ENCODE measurements at places on chromosomes 2 and 18. TPM values are rescaled to one million over a fixed set of nuclear protein-coding genes. Genes with fewer than 3 reads are reported as not detected.

Gene GATA6
- 12.3 TPM for total RNA-seq

DNA sequence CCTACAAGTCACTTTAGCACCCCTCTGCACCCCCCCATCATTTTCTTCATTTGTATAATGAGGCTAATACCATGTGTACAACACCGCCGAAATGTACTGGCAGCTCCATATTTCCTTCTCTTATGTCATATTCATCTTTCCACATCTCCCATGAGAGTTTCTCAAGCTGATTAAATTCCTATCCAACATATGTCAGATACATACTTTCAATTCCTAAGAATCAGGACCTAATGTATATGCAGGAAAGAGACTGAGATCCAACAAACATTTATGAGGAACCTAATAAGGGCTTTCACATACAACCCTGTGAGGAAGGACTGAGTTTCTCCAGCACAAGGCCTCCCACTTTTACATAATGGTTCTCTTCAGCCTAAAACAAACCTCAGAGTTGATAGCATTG is 41.9 kb downstream of the PRKD3 start:
- H3K4me1 ChIP-seq, result no peaks in the 10 kb centered on the region
- no peak for DNase-seq
- no peak overlapping the region for H3K27ac ChIP-seq
- no peak overlapping the region for H3K4me3 ChIP-seq
- H3K27me3 ChIP-seq, result no peaks in the 10 kb centered on the region
- H3K36me3 ChIP-seq, result peaks cover 19% of the 10 kb centered on the region

GRCh38 chr2:151837926-151838325 is 9.7 kb upstream of the ARL5A start:
- H3K27ac ChIP-seq, result no peak overlapping the region
- H3K27me3 ChIP-seq, result no peaks in the 10 kb centered on the region
- no peaks in the 10 kb centered on the region for H3K36me3 ChIP-seq
- H3K4me1 ChIP-seq, result no peaks in the 10 kb centered on the region

Gene ZSWIM2
- not detected for total RNA-seq

- H3K27me3 ChIP-seq, result no peaks in the 10 kb centered on the region
- DNase-seq, result no peak
- H3K36me3 ChIP-seq, result no peaks in the 10 kb centered on the region
- no peak overlapping the region for H3K4me3 ChIP-seq
- H3K4me1 ChIP-seq, result peaks cover 2% of the 10 kb centered on the region
- H3K27ac ChIP-seq, result no peak overlapping the region
These were observed 12.5 kb downstream of the RASGRP3 start for GRCh38 chr2:33488715-33489540.

- no peak overlapping the region for H3K4me3 ChIP-seq
- H3K4me1 ChIP-seq, result no peaks in the 10 kb centered on the region
- no peak for DNase-seq
- no peaks in the 10 kb centered on the region for H3K27me3 ChIP-seq
- H3K36me3 ChIP-seq, result no peaks in the 10 kb centered on the region
- no peak overlapping the region for H3K27ac ChIP-seq
These were observed 34.5 kb downstream of the DTNA start for GRCh38 chr18:34744569-34744968.

Gene MEP1B
- not detected for total RNA-seq

DNA sequence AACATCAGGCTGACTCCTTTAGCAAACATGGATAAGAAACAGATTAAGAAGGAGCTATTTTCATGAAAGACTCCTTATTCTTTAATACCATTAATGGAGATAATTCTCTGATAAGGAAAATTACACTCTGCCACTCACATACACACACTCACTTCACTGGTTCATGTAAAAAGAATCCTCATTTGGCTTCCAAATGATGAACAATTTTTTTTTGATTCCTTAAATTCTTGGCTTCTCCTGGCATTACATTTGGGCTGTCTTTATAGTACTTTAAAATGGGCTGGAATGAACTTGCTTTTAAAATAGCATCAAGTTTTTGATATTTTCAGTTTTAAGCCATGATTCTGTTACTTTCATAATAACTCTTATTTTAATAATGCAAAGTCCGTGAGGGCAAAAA is 328.6 kb downstream of the SLC8A1 start:
- no peaks in the 10 kb centered on the region for H3K4me1 ChIP-seq
- H3K27me3 ChIP-seq, result no peaks in the 10 kb centered on the region
- no peak overlapping the region for H3K27ac ChIP-seq
- no peak overlapping the region for H3K4me3 ChIP-seq
- no peak for DNase-seq

GRCh38 chr2:97732436-97733340 is 19.3 kb downstream of the ZAP70 start:
- no peak for DNase-seq
- H3K36me3 ChIP-seq, result no peaks in the 10 kb centered on the region
- H3K4me3 ChIP-seq, result no peak overlapping the region
- H3K4me1 ChIP-seq, result no peaks in the 10 kb centered on the region

DNA sequence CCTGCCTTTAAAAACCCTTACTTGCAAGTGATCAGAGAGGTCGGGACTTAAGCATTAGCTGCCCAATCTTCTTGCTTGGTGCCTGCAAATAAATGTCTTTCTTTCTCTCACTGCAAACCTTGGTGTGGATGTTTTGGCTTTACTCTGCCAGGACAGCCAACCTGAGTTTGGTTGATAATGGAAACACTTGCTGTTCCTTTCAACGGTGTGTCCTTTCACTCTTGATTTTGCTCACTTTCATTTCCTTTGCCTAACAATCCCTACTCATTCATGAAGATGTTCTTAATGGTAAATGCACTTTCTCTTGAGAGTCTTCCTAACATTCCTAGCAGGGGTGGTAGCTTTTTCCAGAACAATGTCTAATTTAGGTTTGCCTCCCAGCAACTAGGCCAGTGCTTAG is 366.2 kb downstream of the HRH4 start:
- H3K27ac ChIP-seq, result no peak overlapping the region
- no peaks in the 10 kb centered on the region for H3K27me3 ChIP-seq
- H3K4me1 ChIP-seq, result no peaks in the 10 kb centered on the region
- no peaks in the 10 kb centered on the region for H3K36me3 ChIP-seq

- H3K27ac ChIP-seq, result no peak overlapping the region
- no peak overlapping the region for H3K4me3 ChIP-seq
- H3K27me3 ChIP-seq, result no peaks in the 10 kb centered on the region
These were observed 5.1 kb downstream of the PSD4 start for GRCh38 chr2:113178891-113179290.

- DNase-seq, result no peak
- no peaks in the 10 kb centered on the region for H3K27me3 ChIP-seq
- no peaks in the 10 kb centered on the region for H3K36me3 ChIP-seq
- H3K4me3 ChIP-seq, result no peak overlapping the region
- no peak overlapping the region for H3K27ac ChIP-seq
- no peaks in the 10 kb centered on the region for H3K4me1 ChIP-seq
These were observed 439.8 kb downstream of the TGIF1 start for GRCh38 chr18:3889803-3890202.

Measured in PC-9 (cell line).